Smooth muscle cell of the umbilical artery (primary cell): ENCODE measurements at places on chromosomes 11 and 22. TPM values are rescaled to one million over a fixed set of nuclear protein-coding genes. Genes with fewer than 3 reads are reported as not detected.

SLC22A12 gene
- total RNA-seq = not detected in 2 replicates

PPP2R5B gene
- total RNA-seq = 16.0 and 21.0 TPM in 2 replicates

OR2AG1 gene
- total RNA-seq = not detected in 2 replicates

PRRG4 gene
- total RNA-seq = under 0.01 and 0.09 TPM in 2 replicates

OR5B21 gene
- total RNA-seq = not detected in 2 replicates

HEPN1 gene
- total RNA-seq = 0.09 TPM in 1 of 2 replicates, not detected in the other

RFPL1 gene
- total RNA-seq = not detected in 2 replicates

KCNJ11 gene
- total RNA-seq = not detected in 2 replicates

IL17REL gene
- 0.09 TPM in 1 of 2 replicates, not detected in the other for total RNA-seq

ASRGL1 gene
- 0.30 and 0.78 TPM in 2 replicates for total RNA-seq

PTPRJ gene
- 20.8 and 21.5 TPM in 2 replicates for total RNA-seq

CAVIN3 gene
- total RNA-seq = 123 and 129 TPM in 2 replicates

SLC22A6 gene
- total RNA-seq = not detected in 2 replicates

P4HA3 gene
- total RNA-seq = 116 and 240 TPM in 2 replicates

NAA40 gene
- 11.9 and 13.9 TPM in 2 replicates for total RNA-seq
